NCI-H1417 treated with DMSO at 0.1 percent for 48 hours (cell line): ENCODE measurements at places on chromosomes 6 and 20.

DNA sequence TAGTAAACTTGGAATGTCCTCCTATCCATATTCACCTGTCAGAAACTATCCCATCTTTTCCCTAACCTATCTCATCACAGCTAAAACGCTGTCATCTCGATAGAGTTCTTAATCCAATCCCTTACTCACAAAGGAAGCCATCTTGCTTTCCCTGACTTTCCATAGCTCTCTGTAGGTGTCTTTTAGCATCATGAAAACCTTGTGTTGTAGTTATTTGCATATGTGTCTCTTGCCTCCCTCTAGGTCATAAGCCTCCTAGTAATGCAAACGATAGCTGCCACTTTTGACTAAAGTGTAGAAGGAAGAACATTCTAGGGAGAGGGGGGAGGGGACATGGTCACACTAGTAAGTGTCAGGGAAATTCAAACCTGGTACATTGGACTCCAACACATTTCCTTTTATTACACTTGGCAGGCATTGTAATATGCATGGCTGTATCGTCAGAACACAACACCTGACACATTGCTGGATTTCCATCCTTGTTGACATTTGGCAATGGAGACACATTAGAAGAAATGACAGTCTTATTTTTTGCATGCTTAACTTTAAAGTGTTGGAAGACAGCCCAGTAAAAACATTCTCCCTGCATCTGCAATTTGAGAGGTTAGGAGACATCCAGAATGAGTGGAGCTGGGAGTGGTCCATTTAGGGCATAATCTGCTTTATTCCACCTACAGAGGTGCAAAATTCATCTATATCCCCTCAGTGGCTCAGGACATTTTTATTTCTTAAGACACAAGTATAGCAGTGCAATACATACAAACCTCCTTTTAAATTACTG lies 283.4 kb downstream of the HAO1 start:
- no peak for DNase-seq

- DNase-seq: no peak
Measured at GRCh38 chr20:409697-410559, 1.8 kb downstream of the RBCK1 start.

- DNase-seq: no peak
Measured at GRCh38 chr6:158798311-158798710, 20.9 kb downstream of the EZR start.

DNA sequence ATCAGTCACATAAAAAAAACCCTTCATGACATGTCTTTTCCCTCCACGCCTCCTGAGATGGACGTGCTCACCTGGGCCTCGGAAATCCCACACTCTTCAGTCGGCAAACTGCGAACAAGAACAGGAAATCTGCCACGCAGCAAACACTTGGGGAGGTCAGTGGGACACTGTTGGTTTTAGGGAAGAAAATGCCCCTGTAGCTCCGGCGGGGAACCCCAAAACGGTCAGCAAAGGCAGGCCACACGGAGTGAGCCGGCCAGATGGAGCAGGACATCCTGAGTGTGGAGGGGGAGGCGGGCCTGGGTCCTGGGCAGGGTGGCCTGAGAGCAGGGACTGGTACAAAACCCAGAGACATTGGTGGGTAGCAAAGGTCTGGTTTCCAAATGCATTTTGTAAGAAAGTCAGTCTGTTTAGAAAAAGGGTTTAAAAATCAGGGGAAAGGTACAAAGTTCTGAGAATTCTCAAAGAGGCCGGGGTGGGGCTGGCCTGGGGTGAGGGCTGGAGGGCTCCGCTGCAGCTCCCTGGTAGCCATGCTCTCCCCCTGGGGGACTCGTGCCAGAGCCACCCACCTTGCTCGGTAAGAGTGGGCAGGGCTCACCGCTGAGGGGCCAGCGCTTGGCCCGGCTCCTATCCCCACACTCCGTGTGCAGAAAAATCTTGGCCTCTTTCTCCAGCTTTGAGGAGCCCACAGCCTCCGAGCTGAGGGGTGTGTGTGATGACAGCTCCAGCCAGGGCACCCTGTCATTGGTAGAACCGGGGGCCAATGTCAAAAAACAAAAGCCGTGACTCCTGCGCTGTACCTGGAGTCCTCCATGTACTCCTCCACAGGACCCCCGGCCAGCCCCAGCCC lies 5.2 kb downstream of the SLC2A4RG start:
- DNase-seq: no peak

DNA sequence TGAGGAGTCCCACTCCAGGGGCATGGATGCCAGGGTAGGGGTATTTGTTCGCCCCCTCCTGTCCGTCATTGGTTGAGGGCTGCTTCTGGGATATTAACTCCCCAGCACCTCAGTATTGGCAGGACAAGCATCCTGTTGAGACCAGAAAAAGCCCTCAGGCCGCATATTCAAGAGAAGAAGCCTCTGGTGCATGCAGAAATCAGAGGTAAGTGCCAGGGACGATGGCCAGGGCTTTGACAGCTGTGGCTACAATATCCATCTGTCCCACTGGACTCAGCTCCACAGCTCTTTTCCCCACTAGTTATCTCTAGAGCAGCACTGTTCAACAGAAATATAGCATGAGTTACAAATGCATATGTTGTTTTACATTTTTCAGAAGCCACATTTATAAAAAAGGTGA lies 651.3 kb downstream of the KIF16B start:
- DNase-seq: no peak

DNA sequence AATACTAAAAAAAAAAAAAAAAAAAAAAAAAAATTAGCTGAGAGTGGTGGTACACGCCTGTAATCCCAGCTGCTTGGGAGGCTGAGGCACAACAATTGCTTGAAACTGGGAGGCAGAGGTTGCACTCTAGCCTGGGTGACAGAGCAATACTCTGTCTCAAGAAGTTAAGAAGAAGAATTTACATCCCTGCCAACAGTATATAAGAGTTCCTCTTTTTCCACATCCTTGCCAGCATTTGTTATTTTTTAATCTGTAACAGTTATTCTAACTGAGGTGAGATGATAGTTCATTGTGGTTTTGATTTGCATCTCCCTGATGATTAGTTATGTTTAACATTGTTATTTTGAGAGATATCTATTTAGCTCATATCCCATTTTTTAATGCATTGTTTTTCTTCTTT lies 20.3 kb upstream of the DYNLRB1 start:
- DNase-seq: no peak

- no peak for DNase-seq
Measured at GRCh38 chr6:678520-678919, 14.4 kb downstream of the EXOC2 start.

DNA sequence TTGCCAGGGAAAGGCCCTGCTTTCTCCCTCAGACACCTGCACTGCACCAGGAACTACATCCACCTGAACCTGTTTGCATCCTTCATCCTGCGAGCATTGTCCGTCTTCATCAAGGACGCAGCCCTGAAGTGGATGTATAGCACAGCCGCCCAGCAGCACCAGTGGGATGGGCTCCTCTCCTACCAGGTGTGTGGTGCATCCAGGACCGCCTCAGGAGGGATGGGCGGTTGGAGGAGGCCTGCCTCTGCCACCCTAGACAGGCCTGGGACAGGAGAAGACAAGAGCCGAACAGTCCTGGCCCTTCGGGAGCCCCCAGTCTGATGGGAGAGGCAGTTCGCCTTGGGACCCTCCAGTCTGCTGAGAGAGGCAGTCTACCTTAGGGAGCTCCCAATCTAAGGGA lies 24.2 kb downstream of the GLP1R start:
- no peak for DNase-seq

DNA sequence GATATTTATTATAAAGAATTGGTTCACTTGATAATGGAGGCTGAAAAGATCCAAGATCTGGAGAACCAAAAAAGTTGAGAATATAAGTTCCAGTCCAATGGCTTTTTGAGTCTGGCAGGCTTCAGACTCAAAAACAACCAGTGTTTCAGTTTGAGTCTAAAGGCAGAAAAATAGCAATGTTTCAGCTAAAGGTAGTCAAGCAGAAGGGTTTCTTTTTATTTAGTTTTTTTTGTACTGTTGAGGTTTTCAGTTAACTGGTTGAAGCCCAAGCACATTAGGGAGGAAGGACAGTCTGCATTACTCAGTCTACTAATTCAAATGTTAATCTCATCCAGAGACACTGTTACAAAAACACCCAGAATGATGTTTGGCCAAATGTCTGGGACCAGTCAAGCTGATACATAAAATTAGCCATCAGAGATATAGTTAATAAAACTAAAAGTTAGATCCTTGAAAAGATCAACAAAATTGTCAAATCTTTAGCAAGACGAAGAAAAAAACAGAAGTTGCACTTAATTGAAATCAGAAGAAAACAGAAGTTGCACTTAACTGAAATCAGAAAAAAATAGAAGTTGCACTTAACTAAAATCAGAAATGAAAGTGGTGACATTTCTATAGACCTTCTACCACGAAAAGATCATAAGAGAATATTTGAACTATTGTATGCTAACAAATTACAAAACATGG lies 980.3 kb upstream of the FLRT3 start:
- no peak for DNase-seq

- DNase-seq: no peak
Measured at GRCh38 chr6:106823732-106824351, 150.7 kb downstream of the CD24 start.

DNA sequence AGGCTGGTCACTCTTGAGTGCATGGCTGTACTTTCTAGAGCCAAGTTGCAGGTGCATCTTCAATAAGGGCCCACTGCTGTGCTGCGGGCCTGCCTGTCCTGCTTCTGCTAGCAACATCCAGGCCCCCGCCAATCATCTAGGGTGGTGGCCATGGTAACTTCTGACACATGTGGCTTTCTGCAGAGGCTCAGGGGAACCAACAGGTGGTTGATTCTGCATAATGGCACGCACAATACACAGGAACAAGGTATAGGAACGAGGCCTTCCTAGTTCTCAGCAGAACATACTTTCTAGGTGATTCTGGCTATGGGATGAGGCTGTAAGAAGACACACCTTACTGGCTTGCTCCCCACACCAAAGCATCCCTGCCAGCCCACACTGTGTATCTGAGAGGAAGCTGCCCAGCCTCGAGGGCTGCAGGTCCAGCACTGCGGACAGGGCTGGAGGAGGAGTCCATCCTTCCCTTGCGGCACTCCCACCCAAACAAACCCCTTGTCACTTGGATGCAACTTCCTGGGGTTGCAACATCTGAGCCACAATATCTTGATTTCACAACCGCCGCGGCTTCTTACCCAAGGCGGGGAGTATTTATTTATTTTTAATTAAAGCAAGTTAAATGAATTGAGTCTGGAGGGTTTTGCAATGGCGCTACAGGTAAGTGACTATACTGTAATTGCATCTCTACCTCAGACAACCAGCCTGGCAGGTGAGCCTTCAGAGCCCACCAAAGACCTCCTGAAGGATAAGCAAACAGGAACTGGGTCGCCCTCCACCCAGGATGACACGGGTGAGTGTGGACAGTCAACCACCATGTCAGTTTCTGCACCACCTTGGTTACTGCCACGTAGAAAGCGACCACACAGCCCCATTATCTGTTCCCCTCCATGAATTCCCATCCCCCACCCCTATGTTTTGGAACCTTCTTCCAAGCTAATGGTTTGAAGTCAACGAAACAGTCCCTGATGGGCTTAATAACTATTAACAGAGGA lies 49.6 kb downstream of the SULF2 start:
- DNase-seq: no peak

DNA sequence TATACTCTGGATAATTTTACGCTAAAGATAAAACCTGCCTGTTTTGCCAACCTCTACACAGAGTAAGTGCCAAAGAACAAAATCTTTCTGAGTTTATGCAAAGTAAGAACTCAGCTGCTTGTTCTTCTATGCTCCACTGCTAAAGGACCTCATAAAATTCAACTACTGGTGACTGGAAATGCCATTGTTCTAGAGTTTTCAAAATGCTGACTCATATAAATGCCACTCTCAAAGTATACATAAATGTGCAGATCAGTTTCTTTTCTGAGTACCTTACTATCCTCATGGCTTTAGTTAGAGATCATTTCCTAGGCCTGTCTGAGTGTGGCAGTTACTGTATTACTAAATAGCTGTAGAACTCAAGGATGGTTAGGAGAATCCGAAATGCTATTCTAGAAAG lies 45.6 kb downstream of the LYRM4 start:
- no peak for DNase-seq

GRCh38 chr20:49858076-49858585 lies 45.5 kb downstream of the SLC9A8 start:
- no peak for DNase-seq

- DNase-seq: no peak
Measured at GRCh38 chr6:51019806-51020205, 201.1 kb downstream of the TFAP2B start.

DNA sequence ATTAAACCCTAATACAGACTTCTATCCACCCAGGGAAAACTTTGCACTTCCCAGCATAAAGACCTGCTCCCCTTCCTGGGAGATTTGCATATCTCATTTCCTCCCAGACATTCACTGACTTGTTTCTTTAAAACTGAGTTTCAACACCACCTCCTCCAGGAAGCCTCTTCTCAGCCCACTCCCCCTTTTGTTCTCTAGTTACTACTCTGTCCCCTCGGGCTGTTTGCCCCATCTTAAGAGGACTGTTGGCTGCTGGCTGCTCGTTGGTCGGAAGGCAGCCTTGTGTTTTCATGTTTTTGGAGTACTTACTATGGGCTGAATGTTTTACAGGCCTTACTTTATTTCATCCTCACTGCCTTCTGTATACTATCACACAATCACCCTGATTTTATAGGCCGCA lies 6.6 kb downstream of the ARHGAP40 start:
- DNase-seq: no peak

DNA sequence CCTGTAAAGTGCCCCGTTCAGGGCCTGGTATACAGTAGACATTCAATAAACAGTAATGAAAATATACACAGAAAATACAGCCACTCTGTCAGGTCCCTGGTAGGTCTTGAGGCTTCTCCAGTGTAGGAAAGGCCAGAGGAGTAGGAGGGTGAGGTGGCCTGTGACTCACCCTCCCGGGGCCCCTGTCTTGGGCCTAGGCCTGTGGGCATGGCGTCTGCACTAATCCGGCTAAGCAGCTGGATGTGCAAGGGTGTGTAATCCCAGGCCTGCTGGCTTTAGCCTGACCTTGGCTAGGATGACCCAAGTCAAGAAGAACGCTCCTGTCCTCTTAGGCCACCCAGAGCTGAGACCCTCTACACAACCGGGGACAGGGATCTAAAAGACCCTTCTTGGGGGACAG lies 84.9 kb downstream of the KCNB1 start:
- no peak for DNase-seq
